ENCODE measurements at places on chromosomes 11 and 22.

DNA sequence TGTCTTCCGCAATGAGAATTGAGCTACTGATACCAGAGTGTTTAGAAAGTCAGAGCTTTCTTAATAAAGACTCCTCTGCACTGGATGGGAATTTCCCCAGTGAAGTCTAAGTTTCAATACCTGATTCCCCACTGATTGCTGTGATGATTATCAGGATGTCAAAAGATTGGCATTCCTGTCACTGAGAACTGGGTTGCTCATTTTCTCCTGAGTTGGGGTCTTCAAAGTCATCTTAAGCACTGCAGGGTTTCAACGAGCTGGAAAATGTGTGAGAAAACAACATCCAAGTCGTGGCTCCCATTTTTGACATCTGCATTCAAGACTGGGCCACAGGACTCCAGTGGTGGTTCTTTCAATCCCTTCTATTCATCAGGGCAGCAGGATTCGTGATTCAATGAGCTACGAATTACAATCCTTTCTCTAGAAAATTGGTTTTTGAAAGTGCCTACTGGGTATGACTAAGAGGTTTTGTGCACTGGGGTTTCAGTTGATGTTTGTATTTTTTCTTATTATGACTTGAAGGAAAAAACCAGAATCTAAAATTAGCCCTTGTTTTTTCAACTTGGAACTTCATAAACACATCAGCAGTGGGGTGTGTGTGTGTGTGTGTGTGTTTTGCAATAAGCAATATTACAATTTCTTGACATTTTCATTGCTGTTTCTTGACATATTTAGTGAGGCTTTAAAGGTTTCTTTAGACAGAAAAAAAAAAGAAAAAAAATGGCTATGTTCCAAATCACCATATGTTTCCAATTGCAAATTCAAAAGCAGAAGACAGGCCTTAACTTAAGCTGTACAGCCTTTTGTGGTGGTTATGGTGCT, 233.0 kb downstream of the FAM76B start:
- DNase-seq: no peak

- DNase-seq: no peak
These were observed 211.7 kb downstream of the NAV2 start for GRCh38 chr11:19924311-19924710.

DNA sequence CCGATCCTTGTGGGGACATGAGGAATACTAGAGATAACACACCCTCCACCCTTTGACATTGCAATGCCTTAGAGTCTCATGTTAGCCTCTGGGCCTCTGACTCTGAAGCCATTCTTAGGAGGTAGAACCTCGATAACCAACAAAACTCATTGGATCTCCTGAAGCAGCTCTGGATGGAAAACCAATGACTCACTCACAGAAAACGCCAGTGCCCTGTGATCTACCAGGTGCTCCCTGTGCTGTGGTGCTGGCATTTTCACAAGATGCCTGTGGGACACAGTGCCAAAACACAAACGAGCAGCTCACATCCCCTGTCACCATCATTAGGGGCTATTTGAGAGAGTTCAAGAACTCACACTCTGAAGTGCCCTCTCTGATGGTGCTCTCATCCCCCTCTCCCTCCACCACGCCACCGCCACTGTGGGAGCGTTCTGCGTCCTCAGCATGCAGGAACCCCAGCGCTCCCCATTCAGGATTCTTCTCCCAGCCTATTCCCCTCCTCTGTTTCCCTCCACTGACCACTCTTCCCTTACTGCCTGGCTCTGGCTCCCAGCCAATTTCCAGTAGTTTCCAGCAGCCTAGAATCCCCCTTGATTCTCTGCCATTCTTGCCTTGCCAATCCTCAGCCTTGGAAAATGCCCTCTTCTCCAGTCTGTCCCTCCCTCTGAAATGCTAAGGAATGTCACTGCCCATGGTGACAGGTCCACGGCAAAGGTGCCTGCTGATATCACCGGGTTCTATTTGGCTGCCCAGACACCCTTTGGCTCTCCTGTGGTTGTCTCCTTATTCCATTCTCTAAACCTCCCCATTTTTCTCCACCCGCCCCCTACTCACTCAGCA, 4.7 kb upstream of the POLD4 start:
- DNase-seq: no peak

GRCh38 chr11:64667154-64667745, 55.7 kb downstream of the NRXN2 start:
- DNase-seq: no peak

- no peak for DNase-seq
These were observed 204.0 kb upstream of the NECTIN1 start for GRCh38 chr11:119932828-119933562.

- no peak for DNase-seq
These were observed 43.4 kb upstream of the TMPRSS4 start for GRCh38 chr11:118033443-118033842.

GRCh38 chr22:42515896-42516295, 3.7 kb downstream of the RRP7A start:
- no peak for DNase-seq

DNA sequence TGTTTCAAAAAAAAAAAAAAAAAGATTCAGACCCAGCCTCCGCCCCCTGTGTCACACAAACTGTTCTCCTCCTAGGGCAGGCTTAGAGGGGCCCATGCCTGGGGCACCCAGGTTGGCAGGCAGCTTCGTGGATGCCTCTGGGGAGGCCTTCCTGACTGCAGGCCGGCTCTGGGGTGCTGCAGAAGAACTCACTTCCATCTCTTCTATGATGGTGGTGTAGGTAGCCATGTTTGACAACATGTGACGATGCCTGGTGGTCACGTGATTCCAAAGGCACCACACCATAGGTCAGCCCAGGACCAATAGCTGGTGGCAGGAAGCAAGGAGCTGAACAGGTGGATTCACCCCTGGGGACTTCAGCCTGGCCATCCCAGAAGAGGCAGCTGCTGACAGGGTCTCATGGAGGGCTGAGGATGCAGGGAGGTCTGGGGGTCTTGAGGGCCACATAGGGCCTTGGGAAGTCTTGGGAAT, 24.1 kb upstream of the CELSR1 start:
- DNase-seq: no peak

- no peak for DNase-seq
These were observed 73.5 kb upstream of the PPARA start for GRCh38 chr22:46076651-46077339.

- no peak for DNase-seq
These were observed 1.9 kb upstream of the ESS2 start for GRCh38 chr22:19146215-19146968.

DNA sequence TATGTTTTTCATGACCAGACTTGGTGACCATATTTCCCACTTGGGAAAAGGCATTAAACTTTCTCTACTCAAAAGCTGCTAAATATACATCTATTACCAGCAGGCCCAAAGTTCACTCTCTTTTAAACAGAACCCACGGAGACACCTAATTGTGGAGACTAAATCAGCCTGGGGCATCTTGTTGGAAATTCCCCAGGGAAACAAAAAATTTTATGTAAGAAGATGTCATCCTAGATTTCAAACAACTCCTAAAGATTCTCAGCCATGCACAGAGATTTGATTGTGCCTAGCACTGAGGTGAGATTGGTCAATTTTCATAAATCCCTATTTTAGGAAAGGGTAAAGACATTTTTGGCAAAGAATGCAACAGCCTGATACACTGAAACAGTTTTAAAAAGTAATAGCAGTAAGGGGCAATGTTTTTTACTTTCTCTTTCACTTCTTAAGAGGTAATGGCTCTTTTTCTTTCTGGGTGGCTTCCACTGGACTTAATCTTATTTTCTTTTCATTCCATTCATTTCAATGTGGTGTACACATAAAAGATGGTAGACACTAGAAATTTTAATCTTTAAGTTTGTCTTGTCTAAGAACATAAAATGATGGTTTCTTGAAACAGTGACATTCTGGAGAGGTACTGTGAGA, 9.6 kb downstream of the OR52N2 start:
- no peak for DNase-seq

DNA sequence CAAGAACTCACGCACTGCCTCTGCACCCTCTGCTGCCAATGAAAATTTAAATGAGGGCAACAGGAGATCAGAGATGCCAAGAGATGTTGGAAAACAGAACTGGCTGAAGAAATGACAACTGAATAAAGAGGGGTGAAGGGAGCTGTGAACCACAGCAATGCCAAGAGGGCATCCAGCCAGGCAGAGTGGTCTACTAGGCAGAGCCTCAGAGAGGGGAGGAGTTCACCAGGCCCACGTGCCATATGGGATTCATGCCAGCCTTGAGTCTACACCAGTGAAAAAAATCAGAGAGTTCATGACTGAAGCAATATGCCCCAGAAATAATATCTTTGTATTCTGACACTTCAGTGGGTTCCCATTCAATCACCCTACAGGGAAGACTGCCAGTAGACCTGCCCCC, 4.4 kb downstream of the APOL2 start:
- DNase-seq: no peak
